Omental fat pad (tissue), 4 donors: ENCODE measurements at places on chromosomes 2 and 18.

GRCh38 chr2:186068139-186068801 lies 329.7 kb downstream of the FSIP2 start:
- DNase-seq, result no peak

DNA sequence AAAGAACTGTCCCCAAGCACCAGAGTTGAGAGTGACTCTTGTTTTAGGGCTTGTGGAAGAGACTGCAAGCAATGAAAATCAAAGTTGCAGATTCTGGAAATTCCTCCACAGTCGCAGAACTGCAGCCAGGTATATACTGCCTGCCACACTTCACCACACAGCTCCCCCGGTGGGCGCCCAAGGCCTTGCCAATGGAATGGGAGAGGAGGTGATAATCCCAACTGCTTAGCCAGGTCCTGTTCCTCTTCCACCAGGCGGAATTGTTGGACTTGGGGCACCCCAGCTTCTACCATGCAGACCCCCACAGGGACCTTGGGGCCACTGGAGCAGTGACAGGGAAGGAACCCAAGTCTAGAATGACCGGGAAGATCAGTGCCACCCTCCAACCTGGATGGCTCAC lies 4.8 kb upstream of the PDIA6 start:
- no peak for DNase-seq

GRCh38 chr2:86631846-86632485 lies 8.3 kb upstream of the RNF103 start:
- DNase-seq, result no peak

- no peak for DNase-seq
Measured at GRCh38 chr2:196538189-196538588, 101.3 kb upstream of the CCDC150 start.

DNA sequence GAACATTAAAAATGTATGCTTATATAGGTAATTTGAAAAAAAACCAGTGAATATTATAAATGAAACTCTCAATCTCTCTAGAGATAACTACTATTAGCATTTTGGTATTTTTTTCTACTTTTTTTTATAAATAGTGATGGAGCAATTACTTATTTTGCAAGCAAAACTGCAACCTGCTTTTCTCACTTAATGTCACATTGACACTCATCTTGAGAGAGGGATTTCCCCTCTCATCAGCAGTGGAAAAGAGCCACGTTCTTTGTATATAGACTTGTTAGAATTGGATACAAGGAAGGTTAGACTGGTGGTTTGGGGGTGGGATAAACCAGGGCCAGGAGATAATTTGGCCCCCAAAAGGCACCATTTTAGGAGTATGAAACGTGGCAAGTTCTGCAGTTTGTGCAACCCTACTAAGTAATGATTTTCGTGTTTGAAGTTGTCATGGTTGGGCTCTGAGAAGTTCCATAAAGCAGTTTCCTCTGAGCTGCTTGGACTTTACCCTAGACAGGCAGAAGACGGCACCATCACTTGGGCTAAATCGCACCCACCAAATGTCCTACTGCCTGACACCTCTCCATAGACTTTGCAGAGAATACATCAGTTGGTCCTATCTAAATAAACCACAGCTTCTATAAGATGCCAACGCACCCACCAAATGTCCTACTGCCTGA lies 194.0 kb downstream of the ACTR3 start:
- no peak for DNase-seq

DNA sequence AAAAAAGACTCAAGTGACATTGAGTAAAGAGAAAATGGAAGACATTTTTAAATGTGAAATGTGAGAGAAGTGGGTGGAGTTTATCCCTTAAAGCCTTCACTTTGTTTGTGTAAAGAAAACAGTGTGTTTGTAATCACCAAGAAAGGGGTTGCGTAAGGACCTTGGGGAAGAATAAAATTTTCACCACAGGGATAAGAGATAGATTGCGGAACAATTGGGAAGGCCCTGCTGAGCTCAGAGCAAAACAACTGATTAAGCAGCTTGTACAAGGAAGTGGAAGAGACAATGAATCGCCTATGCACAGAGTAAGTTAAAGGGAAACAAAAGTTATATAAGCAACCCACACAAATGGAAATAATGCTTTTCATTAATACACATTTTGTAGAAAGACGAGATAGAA lies 327.7 kb downstream of the RAD51AP2 start:
- DNase-seq, result no peak

GRCh38 chr18:13889671-13890070 lies 25.7 kb downstream of the MC2R start:
- DNase-seq, result no peak
